Stimulated activated CD4-positive, alpha-beta T cell treated with anti-CD3 and anti-CD28 coated beads, Interleukin-1b, Interleukin-23, amount 100 ng/mL, for 1 hour (primary cell): ENCODE measurements at places on chromosomes 13 and 19.

- DNase-seq: no peak
These were observed 151.0 kb upstream of the TMTC4 start for GRCh38 chr13:100825557-100825956.

- no peak for DNase-seq
These were observed 137.9 kb downstream of the PCDH20 start for GRCh38 chr13:61277586-61278276.

GRCh38 chr19:31354316-31354715, 5.1 kb upstream of the TSHZ3 start:
- no peak for DNase-seq

- no peak for DNase-seq
These were observed 347.3 kb downstream of the TEX29 start for GRCh38 chr13:111667757-111668156.

GRCh38 chr19:43445426-43445825, 20.0 kb downstream of the LYPD3 start:
- no peak for DNase-seq

GRCh38 chr13:99749271-99750019, 222.1 kb downstream of the ZIC5 start:
- no peak for DNase-seq

DNA sequence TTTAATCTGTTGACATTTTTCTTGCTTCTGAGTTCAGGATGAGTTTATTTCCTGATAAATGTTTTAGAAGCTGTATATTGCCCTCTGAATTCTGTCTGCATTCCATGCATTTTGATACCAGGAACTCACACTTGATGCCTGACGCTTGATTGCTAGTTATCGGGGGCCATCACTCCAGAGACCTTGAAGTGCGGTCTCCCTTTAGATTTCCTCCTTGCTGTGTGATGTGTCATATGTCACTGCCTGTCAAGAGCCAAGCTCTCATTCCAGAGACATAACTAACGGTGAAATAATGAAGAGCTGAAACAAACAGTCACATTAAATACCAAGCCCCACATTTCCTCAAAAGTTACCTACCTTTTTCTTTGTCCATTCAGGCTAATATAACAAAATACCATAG, 155.5 kb downstream of the TNFSF13B start:
- DNase-seq: no peak

DNA sequence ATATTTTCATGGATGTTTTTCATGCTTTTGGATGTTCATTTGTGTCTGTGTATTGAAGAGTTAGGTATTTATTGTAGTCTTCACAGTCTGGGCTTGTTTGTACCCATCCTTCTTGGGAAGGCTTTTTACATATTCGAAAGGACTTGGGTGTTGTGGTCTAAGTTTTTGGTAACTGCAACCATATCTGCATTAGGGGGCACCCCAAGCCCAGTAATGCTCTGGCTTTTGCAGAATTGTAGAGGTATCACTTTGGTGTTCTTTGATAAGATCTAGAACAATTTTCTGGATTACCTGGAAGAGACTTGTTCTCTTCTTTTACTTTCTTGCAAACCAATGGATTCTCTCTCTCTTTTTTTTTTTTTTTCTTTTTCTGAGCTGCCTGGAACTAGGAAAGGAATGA, 581.3 kb downstream of the DACH1 start:
- no peak for DNase-seq

DNA sequence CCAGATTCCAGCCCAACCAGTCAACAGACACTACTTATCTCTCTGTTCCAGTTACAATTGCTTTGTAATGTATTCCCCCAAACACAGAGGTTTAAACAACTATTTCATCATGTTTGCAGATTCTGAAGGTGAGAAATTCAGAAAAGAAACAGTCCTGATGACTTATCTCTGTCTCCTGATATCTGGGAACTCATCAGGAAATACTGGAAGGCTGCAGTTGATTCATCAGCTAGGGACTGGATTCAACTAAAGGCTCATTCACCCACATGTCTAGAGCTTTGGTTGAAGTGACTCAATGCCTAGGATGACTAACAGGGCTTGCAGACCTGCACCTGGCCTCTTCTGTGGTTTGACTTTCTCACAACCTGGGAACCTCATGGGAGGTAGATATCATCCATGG, 56.6 kb upstream of the GPC6 start:
- DNase-seq: no peak

DNA sequence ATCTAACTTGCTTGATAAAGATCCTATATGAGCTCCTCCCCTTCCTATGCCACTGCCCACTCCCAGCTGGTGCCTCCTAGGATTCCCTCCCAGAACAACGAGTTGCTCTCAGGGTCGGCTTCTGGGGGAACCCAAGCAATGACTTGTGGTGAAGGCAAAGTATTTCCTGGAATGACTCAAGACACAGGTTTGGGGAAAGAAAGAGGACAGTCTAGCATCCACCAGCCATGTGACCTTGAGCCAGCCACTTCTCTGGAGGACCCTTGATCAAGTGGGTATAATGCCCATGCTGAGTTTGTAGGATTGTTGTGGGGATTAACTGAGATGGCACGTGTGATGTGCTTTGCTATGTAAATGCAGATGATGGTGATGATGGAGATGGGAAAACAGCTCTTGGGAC, 33.0 kb downstream of the MBD3L2B start:
- DNase-seq: no peak

DNA sequence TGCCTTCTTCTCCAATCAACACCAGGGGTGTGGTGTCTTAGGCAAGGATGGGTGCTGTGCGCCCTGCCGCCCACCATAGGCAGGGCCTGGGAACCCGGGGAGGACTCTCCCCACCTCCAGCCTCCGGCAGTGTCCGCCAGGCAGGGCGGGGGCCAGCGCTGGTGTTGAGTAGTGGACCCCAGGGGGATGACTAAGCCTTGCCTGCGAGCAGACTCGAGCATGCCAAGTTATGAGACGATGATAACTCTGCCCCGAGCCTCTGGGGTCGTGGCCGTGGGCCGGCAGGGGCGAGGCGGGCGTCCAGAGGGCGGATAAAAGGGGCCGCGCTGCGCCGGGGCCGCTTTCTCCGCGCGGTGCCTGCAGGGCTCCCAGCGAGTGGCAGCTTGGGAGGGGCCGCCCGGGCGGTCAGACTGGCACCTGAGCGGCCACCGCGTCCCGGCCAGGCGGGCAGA, at the start of gene MEDAG:
Gene MEDAG (plus strand): TSS at position 340 of the 452 bp plus-strand sequence. CDS start 245 bp downstream, outside the sequence.
- DNase-seq: no peak

DNA sequence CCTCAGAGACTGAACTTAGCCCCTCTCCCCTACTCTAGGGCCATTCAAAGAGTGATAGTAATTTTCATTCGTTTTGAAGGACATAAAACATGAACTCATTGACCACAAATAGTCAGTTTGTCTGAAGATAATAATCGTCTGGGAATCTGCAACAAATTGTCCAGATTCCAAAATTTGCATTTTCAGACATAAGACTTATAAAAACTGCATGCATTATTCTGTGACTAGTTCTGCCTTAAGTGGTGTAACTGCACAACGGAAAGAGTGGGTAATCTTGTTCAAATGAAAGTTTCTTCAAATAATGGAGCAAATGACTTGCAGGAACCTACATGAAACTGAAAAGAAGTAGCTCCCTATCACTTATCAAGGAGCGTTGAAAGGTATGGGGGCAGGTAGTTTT, 8.4 kb downstream of the CSNK1A1L start:
- no peak for DNase-seq

DNA sequence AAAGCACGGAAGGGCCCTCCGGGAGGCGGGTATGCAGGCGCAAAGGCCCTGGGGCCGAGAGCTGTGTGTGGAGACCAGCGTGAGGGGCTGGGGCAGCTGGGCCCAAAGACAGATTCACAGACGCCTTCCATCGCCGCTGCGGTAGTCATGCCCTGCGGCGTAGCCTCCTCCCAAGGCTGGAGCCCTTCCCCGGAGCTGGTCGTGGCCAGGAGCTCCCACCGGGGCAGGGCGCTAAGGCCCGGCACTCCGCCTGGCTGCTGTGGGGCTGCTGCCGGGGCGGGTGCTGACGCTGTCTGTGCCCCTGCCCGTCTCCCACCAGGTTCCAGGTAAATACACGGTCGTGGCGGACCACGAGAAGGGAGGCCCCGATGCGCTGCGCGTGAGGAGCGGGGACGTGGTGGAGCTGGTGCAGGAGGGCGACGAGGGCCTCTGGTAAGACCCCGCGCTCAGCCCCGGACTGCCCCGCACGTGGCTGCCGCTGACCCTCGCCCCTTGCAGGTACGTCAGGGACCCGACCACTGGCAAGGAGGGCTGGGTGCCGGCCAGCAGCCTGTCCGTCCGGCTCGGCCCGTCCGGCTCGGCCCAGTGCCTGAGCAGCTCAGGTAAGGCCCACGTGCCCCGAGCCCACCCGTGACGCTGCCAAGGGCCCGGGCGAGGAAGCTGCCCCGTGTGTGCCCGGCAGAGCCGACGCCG, 9.4 kb upstream of the F7 start:
- no peak for DNase-seq

DNA sequence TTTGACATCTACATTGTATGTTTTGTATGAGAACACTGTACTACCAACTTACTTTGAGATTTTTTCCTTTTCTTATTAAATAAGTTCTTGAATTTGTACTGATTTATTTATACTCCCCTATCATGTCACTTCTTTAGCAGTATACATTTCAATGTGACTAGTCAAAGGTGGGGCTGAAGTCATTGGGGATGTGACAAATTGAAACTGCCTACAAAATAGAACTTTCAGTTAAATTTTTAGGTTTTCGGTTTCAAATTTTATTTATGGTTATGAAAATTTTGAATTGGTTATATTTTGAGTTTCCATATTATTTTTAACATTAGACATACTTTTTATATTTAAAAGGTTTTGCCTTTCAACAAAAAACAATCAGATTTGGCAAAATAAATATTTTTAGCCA, 221.6 kb downstream of the NBEA start:
- no peak for DNase-seq

DNA sequence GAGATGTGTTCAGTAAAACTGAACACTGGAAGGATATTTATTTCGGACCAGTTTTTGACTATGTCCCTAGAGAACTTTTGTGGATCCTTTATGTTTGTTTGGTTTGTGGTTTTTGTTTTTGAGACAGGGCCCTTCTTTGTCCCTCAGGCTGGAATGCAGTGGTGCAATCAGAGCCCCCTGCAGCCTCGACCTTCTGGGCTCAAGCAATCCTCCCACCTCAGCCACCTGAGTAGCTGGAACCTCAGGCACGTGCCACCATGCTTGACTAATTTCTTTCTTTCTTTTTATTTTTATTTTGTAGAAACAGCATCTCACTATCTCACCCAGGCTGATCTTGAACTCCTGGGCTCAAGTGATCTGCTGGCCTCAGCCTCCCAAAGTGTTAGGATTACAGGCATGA, 955 bp upstream of the ZNF709 start:
- DNase-seq: no peak

GRCh38 chr19:7868326-7868670, 5.9 kb downstream of the PRR36 start:
- no peak for DNase-seq

- no peak for DNase-seq
These were observed 18.9 kb upstream of the IPO5 start for GRCh38 chr13:97934590-97934989.

GRCh38 chr19:47095476-47096099, 18.0 kb downstream of the ZC3H4 start:
- DNase-seq: no peak

GRCh38 chr13:48322294-48322693, 18.7 kb downstream of the RB1 start:
- DNase-seq: no peak

DNA sequence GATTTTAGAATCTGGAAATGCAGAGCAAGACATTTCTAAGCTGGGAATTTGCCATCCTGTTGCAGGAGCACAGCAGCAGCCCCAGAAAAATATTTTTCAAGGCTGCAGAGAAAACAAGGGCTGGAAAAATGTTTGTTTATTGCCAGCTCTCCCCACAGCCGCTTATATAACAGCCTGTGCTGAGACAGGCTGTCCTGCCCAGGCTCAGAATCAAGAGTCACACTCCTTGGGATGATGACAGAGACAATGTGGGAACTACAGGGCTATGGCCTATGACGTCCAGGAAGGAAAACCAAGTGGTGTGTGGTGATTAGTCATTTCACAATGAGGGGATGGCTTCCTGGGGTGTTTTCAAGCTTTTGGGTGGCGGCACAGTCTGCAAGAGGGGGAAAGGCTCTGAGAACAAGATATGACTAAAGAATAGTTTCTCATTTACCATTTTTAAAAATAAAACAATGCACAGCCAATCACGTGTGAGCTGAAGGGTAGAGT, 136.3 kb upstream of the SERP2 start:
- DNase-seq: no peak

DNA sequence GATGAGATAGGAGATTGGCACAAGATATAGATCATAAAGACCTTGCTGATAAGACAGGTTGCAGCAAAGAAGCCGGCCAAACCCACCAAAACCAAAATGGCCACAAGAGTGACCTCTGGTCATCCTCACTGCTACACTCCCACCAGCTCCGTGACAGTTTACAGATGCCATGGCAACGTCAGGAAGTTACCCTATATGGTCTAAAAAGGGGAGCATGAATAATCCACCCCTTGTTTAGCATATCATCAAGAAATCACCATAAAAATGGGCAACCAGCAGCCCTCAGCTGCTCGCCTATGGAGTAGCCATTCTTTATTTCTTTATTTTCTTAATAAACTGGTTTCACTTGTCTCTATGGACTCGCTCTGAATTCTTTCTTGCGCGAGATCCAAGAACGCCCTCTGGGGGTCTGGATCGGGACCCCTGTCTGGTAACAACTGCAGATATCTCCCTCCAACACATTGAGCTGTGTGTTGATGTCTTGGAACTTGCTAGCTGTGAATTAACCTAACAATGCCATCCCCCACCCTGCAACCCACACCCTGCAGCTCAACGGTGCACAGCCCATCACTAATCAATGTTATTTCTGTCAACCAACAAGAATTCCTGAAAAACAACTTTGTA, 27.1 kb upstream of the GRTP1 start:
- no peak for DNase-seq

DNA sequence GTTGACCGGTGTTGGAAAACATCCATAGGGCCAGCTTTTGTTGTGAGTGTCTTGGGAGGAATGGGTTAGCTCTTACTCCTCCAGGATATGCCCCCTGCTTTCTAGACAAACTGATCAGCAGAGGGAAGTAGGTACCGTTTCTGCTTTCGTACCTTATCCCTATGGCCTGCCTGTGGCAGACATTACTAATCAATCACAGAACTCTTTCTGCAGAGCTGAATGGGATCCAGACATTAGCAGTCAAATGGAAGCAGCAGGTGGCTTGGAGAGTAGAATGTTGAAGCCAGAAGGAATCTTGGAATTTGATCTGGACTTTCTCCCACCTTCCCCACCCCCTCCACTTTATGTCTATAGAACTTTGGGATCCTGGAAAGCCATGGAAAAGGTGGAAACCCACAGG, 17.1 kb downstream of the NWD1 start:
- DNase-seq: no peak

GRCh38 chr19:1183543-1184172, 9.6 kb upstream of the SBNO2 start:
- no peak for DNase-seq

DNA sequence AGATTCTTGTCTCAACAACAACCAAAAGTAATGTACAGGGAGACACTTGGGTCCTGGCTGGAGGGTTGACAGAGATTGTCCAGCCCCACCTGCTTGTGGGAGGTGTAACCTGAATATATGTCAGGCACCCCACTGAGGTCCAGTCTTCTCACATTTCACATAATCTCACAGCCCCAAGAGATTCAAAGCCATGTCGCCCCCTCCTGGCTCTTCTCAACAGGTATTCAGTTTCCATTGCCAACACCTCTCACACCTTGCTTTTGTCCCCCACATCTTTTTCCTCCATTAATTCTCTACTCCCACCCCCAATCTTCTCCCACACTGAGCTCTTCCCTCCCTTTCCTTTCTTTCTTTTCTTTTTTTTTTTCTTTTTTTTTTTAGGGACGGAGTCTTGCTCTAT, 11.2 kb downstream of the UNC13A start:
- no peak for DNase-seq

GRCh38 chr13:111181977-111182376, 66.9 kb downstream of the ARHGEF7 start:
- DNase-seq: no peak
